ENCODE measurements at places on chromosomes 2 and 18.

DNA sequence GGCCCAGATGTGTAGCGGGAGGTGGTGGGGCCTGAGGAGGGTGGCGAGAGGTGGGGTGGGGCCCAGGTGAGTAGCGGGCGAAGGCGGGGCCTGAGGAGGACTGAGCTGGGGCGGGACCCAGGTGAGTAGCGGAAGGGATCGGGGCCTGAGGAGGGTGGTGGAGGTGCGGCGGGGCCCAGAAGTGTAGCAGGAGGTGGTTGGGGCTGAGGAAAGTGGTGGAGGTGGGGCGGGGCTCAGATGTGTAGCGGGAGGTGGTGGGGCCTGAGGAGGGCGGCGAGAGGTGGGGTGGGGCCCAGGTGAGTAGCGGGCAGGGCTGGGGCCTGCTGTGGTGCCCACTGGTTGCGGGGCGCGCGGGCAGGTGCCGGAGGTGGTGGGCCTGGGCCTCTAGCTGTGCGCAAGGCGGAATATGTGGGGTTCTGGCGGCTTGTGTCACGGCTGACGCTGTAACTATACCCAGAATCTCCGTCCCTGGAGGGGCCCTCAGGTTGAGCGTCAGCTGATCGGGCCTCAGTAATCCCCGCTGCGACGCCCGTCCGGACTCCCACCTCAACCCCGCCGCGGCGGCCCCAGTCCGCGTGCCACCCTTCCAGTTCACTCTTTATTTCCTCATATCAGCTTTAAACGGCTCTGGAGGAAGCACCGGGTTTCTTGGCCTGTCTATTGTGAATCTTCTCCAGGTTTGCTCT is 866 bp upstream of the SF3B6 start:
- DNase-seq: no peak

GRCh38 chr18:56542476-56542875 is 95.9 kb downstream of the TXNL1 start:
- DNase-seq: peak; percentile 26

DNA sequence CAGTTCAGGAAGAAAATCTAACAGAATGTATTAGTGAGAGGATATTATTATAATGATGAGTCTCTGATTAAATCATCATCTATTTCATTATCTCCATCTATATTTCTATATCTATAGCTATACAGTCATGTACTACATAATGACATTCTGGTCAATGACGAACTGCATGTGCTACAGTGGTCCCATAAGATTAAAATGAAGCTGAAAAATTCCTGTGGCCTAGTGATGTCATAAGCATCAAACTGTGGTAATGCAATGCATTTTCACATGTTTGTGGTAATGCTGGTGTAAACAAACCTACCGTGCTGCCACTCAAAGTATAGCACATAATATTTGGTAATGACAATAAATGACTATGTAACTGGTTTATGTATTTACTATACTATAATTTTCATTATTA is 1127.9 kb upstream of the CHAC2 start:
- peak; percentile 28 for DNase-seq

GRCh38 chr2:7572450-7572849 is 655.2 kb downstream of the RNF144A start:
- DNase-seq: no peak

DNA sequence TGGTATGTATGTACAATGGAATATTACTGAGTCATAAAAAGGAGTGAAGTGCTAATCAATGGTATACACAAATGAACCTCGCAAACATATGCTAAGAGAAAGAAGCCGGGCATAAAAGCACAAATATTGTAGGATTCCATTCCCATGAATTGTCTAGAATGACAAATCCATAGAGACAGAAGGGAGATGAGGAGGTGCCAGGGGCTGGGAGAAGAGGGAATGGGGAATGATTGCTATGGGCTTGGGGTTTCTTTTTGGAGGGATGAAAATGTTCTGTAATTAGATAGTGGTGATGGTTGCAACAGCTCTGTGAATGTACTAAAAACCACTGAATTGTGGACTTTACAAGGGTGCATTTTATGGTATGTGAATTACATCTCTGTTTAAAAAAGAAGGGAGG is 73.5 kb downstream of the GLI2 start:
- DNase-seq: peak; percentile 90

- DNase-seq: no peak
These were observed 312.2 kb upstream of the RAB12 start for GRCh38 chr18:8296886-8297616.

DNA sequence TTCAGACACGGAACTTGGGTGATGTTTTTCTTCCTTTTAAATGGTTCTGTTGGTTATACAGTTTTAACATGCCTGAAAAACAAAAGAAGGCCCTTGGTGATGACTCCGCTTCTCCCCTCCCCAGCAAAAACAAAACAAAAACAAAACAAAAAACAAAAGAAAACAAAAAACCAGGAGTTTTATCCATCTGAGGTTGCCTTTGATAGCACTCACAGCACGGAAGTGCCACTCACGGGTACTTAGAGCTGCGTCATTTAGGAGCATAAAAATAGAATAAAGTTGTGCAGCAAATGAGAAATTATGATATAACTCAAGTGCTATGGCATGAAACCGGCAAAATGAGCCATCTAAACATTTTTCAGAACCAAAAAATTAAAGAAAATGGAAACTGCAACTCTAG is 57.7 kb downstream of the ZEB2 start:
- DNase-seq: no peak

GRCh38 chr2:17611036-17611435 is 70.5 kb downstream of the VSNL1 start:
- no peak for DNase-seq

- DNase-seq: peak; percentile 63
These were observed 61.0 kb downstream of the RBMS1 start for GRCh38 chr2:160432633-160433032.

DNA sequence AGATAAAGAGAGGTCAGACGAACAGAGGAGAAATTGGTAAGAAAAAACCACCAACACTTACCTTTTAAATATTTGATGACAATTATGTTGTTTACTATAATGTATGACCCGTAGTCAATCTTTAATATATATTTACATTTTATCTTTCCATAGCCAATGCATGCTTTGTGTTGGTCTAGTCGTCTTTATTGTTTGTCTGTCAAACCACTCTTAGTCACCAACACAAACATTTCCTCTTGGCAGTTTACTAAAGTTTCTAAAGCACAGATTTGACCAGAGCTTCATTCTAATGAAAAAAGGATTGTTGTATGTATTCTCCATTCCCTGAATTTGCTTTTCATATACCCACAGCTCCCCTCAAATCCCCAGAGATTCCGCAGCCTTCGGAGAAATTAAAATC is 784.7 kb upstream of the PIK3C3 start:
- DNase-seq: no peak

All from fibroblast of skin of scalp (primary cell).